ENCODE measurements at places on chromosomes 2 and 18.

GRCh38 chr18:79552140-79552631, 127.4 kb upstream of the CTDP1 start:
- no peak for DNase-seq

GRCh38 chr2:100957996-100958653, 44.0 kb upstream of the RPL31 start:
- no peak for DNase-seq

DNA sequence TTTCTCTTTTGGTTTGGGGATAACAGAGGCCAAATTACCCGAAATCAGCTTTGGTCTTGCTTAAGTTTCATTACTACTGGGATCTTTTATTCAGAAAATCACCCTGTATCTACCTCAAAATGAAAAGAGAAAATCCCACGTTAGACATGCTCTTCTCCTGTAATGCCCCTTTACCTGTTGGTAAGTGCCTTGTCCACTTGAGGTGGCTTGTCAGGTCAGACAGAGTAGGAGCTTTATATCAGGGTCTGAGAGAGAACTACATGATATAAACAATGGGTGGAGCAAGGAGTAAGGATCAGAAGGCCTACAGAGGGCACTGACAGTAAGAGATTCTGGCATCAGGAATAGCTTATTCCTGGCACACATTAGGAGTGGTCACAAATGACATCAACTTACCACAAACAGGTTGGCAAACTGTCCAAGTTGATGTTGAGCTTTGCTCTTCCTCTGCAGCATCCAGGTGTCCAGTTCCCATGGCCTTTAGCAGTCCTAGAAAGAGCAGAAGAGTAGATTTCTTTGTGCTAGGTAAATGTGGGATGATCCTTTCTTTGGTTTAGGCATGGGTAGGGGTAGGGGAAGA, at the start of gene REG1B:
REG1B (minus strand) TSS at position 209 of the 580 bp plus-strand sequence. CDS start 381 bp downstream, outside the sequence.
- no peak for DNase-seq

DNA sequence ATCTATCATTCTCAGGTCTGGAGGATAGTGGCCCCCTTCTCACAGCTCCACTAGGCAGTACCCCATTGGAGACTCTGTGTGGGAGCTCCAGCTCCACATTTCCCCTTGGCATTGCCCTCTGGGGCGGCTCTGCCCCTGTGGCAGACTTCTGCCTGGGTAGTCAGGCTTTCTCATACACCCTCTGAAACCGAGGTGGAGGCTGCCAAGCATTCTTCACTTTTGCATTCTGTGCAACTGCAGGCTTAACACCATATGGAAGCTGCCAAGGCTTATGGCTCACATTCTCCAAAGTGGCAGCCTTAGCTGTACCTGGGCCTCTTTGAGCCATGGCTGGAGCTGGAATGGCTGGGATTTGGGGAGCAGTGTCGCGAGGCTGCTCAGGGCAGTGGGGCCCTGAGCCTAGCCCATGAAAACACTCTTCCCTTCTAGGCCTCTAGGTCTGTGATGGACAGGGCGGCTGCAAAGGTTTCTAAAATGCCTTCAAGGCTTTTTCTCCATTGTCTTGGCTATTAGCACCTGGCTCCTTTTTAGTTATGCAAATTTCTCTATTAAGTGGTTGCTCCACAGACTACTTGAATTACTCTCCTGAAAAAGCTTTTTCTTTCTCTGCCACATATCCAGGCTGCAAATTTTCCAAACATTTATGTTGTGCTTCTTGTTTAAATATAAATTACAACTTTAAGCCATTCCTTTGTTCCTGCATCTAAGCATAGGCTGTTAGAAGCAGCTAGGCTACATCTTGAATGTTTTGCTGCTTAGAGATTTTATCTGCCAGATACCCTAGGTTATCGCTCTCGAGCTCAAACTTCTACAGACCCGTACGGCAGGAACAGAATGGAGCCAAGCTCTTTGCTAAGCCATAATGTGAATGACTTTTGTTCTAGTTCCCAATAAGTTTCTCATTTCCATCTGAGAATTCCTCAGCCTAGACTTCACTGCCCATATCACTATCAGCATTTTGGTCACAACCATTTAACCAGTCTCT, 206.5 kb downstream of the CPS1 start:
- no peak for DNase-seq

DNA sequence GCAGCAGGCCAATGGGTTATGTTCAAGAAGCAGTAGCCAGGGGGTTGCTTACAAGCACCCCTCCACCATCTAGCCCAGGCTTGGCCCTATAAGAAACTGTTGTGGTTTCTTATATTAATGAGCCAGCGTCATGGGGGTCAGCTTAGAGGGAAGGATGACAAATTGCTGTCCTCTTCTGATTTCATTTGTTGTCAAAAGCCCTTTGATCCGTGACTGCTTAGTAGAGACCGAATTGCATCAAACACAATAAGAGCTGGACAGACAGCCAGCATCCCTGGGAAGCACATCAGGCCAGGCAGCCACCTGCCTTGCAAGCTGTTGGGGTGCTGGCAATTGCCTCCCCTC, 206.6 kb upstream of the SETBP1 start:
- DNase-seq: no peak

GRCh38 chr2:17901246-17901645, 22.8 kb downstream of the KCNS3 start:
- no peak for DNase-seq

GRCh38 chr2:119672161-119672862, 6.7 kb upstream of the TMEM177 start:
- DNase-seq: no peak

GRCh38 chr18:25253136-25253535, 98.8 kb downstream of the ZNF521 start:
- no peak for DNase-seq
